ENCODE measurements at places on chromosomes 16 and 17.
A peak's percentile ranks its signal among the peaks of the same experiment; 100 is the strongest.

DNA sequence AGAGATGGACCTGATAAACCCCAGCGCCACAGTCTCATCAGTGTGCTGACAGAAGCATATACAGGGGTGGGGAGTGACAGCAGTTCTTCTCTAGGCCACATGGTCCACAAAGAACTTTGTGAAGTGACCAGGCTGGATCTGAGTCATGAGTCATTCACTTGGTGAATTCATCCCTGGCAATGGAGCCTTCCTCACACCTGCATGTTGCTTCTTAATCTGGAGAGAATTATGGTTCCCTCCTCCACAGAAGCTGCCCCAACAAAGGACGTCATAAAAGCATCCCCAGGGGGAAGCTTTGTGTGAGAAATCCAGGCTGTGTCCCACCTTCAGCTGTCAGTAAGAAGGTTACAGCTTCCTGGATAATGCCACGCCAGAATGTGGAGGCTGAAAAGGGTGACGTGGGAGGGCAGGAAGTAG is 215.6 kb upstream of the MAF start:
- DNase-seq, result no peak

DNA sequence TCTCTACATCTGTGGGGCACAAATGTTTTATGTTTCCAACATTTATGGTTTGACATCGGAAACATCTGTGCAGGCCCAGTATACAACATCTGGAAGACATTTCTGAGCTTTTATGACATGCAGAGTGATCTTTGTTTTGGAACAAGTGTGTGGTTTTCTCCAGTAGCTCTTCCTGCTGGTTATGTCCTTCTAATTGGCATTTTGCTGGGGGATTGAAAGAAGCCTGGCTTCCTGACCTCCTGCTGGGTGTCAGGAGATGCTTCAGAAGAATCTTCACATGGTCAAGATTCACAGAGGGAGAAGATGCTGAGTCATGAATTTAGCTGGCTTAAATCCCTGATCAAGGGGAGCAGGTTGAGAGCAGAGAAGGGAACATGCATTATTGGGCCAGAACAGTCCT is 279.5 kb upstream of the MYOCD start:
- DNase-seq, result no peak

DNA sequence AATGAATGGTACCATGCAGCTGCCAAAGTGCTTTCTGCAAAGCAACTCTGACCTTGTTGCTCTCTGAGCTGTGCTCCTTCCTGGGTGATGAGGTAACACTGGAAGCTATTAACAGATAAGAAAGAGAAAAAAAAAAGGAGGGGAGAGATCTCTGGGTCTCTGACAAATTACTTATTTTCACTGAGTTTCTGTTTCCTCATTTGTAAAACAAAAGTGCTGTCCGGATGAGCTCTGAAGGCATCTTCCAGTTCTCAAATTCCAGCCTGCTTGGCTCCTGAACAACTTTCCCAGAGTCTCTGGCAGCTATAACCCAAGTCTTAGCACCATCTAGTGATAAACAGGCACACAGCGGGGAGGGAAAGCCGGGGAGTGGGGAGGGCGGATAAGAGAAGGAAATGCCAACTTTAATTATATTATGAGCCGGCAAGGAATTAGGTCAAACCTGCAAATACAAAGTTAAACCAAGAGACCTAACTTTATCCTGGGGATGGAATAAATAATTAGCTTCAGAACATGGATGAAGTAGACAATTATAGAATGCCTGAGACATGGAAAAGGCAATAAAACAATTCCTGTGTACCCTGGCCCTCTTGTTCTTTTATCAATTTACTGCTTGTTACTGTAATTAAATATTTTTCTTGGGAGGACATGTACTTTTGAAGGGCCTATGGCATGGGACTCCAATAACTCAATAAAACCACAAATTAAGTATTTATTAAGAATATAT is 61.3 kb upstream of the KIFC3 start:
- peak; percentile 41 for DNase-seq

GRCh38 chr17:81300586-81301155 is 5.6 kb upstream of the SLC38A10 start:
- DNase-seq, result no peak

DNA sequence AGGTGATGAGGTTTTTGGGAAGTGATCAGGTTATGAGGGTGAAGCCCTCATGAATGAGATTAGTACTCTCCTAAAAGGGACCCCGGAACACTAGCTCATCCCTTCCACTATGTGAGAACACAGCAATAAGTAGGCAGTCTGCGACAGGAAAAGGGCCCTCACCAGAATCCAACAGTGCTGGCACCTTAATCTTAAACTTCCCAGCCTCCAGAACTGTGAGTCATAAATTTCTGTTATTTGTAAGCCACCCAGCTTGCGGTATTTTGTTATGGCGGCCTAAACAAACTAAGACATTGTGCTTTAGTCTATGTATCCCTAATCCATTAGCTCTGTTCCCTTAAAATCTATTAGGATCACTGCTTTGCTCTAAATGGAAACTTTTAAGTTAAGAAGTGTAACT is 8.5 kb downstream of the SLFN12 start:
- DNase-seq, result no peak

- DNase-seq, result no peak
These were observed 33.5 kb downstream of the MGAT5B start for GRCh38 chr17:76901542-76902197.

DNA sequence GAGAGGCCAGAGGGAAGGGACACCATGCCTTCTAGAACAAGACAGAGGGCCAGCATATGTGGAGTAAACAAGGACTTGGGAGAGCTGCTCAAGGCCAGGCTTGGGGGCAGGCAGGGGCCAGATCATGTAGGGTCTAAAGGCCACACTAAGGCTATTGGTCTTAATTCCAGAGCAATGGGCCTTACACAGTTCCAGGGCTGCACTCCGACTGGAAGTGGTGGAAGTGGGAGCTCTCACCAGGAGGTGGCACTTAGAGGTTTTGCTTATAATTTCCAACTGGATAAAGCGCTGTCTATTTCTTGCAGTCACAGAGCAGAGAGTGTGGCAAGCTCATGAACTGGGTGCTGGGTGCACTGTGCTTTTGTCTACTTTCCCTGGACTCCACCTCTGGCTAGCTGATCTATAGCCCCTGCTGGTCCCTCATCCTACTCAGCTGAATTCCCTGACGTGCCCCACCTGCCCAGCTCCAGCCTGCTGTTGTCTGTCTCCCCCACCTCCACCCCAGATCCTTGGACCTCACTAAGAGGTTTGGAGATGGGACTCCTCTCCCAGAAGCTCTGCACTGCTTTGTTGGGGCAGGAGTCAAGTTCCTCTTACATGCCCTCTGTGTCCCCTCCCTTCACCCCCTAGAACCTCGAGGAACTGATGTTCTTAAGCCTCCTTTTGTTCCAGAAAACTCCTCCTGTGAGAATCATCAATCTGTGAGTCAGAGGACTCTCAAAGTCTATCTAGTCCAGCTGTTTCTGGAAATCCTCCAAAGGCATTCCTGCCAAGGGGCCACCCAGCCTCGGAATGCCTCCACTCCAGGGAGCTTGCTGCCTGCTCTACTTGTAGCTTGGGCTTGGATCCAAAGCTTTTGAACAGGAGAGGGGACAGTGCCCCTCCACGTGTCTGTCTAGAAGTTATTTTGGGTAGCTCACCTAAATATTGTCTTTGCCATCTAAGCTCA is 48.1 kb upstream of the KSR1 start:
- no peak for DNase-seq

- DNase-seq, result peak; percentile 83
These were observed 42.8 kb upstream of the ZC3H18 start for GRCh38 chr16:88527186-88527936.

Data from nephron progenitor cell (in vitro differentiated cells).